Choroid plexus epithelial cell (primary cell): ENCODE measurements at places on chromosomes 12 and 14.

DNA sequence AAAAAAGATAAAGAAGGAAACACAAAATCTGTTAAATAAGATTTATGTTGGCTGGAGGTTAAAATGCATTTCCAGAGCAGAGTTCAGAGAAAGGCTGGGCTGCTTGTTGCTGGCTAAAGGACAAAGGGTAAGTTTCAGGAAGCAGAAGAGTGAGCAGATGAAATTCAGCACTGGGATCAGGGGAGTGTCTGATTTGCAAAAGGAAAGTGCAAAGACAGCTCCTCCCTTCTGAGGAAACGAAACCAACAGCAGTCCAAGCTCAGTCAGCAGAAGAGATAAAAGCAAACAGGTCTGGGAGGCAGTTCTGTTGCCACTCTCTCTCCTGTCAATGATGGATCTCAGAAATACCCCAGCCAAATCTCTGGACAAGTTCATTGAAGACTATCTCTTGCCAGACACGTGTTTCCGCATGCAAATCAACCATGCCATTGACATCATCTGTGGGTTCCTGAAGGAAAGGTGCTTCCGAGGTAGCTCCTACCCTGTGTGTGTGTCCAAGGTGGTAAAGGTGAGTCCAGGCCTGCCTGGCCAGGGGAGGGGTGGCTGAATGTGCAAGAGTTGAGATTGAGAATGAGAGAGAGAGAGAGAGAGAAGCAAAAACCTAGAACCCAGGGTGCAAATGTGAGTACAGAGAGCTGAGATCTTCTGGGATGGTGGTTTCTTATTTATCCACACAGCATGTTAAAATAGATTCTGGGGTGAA lies at the start of gene OAS1:
OAS1 (plus strand) TSS at position 251 of the 703 bp plus-strand sequence; CDS start at position 329, 78 bp downstream.
- peak; percentile 84 for DNase-seq

DNA sequence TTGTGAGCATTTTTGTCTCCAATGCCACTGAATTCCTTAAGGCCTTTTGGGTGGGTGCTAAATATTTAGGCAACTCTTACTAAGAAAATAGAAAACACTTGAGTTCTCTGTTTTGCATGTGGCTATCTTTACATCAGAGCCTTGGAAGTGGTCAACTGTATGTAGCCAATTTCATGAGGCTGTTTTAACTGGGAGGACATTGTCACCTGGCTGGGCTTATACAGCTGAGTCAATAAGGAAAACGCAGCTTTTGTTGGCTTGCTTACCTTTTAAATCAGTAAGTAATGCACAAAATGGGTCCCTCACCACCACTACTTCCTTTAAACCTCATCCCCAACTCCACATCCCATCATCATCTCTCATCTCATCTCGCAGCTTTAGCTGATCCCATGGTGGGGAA lies 194.3 kb downstream of the RGS6 start:
- DNase-seq = no peak

DNA sequence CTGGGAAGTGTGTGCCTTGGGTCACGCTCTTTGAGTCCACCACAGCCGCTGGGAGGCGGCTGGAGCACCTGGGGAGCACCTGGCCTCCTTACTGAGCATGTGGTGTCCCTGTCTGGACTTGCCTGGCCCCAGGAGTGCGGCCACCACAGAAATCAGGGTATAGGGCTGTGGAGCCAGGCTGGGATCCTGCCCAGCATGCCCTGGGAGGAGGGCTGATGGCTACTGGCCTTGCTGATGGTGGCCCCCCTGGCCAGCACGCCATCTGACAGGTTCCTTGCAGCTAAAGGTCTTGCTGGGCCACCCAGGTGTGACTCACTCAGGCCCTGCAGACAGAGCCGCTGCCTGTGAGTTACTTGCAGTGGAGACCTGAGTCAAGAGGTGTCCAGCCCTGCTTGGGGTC lies 6.0 kb downstream of the ULK1 start:
- no peak for DNase-seq

DNA sequence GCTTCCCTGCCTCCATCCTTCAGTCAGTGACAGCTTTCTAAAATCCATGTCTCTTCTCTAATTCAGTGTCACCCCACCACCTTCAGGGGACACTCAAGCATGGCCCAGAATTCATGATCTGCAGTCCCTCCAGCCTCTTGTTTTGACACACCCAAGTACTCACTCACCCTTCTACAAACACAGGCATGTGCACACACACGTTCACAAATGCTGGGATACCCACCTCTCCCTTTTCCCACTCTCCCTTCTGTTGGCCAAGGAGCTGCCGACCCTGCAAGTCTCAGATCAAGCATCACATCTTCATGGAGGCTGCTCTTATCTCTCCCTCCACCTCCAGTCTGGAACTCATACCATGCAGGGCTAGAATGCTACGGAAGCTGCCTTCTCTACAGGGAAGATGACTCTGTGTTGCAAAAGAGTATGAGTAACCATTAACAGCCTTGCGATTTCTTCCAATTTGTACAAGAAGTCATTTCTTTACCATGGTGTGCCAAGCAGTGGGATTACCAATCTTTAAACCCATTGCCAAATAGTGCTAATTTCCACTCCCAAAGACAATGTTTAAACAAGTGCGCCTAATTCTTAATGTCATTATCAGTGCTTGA lies 196.1 kb downstream of the BCL11B start:
- no peak for DNase-seq

DNA sequence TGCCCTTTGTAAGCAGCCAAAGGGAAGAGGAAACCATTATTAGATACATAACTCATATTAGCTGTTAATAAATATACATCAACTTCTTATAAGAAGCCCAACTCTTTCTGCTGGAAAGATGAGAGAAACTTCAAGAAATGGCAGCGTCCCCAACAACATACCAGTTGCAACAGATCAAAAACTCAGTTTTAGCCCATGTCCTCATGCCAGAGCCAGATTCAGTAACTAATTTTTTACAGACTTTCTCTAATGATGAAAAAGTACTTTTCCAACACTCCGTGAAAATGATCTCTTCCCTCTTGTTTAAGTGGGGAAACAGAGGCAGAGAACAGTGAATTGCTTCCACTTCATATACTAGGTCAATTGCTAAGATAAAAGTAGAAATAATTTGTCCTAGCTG lies 206.8 kb upstream of the NUDT4 start:
- no peak for DNase-seq
